ENCODE measurements at places on chromosomes 2 and 18. TPM values are rescaled to one million over a fixed set of nuclear protein-coding genes. Genes with fewer than 3 reads are reported as not detected.

UGT1A4 gene
- 0.12 TPM for total RNA-seq

MBP gene
- 19.6 TPM for total RNA-seq

FOXI3 gene
- not detected for total RNA-seq

GPC1 gene
- 242 TPM for total RNA-seq

SRD5A2 gene
- 0.03 TPM for total RNA-seq

WNT10A gene
- 0.10 TPM for total RNA-seq

ABCB11 gene
- total RNA-seq, result not detected

Measured in A549 treated with Mapracorat at 1 μM for 4 hours (cell line).